ENCODE measurements at places on chromosomes 16 and 17.

- no peak for DNase-seq
These were observed 90.2 kb downstream of the VPS53 start for GRCh38 chr17:624341-624860.

DNA sequence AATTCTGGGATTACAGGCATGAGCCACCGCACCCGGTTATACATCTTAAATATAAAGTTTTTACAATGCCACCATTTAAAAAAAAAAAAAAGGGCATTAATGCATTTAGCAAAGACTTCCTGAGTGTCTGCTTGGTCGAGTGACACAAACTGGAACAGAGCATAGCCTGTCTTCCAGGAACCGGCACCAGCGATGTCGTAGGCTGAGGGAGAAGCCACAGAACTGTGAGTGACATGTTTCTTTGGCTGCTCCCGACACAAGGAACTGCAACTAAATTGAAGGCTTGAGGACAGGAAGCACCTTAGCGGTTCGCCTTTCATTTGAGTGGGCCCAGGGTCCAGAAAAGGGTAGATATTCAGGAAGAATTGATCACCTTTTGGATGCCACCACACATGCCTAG is 717.8 kb downstream of the MAF start:
- DNase-seq, result no peak

- peak; percentile 53 for DNase-seq
These were observed 586 bp downstream of the UBALD2 start for GRCh38 chr17:76265624-76266243.

- DNase-seq, result no peak
These were observed 754 bp downstream of the RAB11FIP4 start for GRCh38 chr17:31392002-31392855.

DNA sequence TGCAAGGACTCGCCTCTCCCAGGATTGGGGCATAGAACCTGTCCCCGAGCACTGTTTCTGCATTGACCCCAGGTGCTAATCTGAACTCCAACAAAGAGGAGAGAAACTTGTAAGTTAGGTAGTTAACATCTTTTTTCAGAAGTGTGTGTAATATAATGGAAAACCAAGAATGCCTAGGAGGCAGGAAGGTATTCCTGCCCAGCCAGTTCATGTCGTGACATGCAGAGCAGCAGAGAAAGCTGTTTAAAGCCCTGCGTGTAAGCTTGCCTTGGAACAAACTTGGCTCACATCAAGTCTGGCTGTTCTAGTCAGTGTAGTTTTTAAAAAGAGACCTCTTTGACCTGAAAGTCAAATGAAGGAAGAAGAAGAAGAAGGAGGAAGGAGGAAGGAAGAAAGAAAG is 2.1 kb upstream of the GNA13 start:
- no peak for DNase-seq

GRCh38 chr17:67322042-67322787 is 44.2 kb downstream of the PSMD12 start:
- DNase-seq, result no peak

GRCh38 chr17:39002991-39003715 is 36.0 kb upstream of the FBXO47 start:
- no peak for DNase-seq

GRCh38 chr17:79008666-79009387 is 737 bp downstream of the CANT1 start:
- DNase-seq, result no peak

DNA sequence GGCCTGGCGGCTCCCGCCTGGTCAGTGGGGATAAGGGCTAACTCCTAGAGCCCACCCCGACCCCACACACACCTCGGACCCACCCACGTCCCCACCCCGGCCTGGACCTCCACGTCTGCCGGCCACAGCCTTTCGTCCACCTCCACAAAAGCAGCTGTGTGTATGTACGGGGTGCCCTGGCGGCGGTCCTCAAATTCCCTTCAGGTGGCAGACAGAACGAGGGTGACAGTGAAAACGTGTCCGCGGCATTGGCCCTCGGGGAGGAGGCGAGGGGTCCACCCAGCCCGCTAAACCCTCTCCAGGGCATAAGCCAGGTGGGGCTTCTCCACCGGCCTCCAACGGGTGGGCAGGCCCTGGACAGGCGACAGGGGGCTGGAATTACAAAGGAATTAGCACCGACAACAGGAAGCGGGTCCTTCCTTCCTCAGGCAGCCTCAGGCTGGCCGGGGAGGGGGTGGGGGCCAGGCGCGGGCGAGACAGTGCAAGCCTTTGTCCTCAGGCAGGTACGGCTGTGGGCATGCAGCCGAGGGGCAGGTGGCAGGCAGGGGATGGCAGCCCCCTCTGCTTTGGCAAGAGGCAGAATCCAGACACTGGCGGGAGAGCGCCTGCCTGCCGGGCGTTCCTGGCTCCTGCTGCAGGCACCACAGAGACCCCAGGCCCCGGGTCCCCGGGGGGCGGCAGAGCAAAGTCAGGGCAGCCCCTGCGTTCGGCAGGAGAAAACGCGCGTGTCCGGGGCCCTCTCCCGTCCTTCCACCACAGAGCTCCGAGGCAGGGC is 12.3 kb upstream of the PITPNA start:
- DNase-seq, result no peak

DNA sequence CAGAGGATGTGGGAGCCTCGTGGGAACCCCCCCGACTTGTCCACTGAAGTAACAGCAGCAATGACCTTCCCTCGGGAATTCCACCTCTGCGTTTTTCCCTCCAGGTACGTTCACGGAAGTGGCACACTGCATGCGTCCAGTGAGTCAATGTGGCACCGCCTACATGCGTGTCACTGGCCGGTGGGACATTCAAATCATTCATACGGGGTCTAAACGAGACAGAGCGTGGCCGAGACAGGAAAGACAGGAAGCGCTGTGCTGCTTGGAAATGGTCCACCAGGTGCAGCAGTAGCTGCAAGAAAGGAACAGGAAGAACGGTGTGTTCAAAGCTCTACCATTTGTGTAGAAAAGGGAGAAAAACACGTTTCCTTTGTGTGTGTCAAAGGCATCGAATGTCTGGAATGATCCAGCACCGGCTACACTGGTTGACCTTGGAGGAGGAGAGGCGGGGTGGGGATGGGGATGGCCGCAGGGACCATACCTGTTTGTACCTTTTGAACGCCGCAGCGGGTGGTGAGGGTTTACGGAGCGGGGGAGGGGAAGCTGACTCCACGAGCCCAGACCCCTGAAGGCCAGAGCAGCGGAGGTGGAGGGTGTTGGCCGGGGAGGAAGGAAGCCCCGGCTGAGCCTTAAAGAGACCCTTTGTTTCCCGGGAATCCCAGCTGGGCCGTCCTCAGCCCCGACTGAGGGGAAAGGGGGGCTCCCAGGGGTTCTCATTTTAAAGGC is 1.7 kb upstream of the PGAP6 start:
- DNase-seq, result no peak

DNA sequence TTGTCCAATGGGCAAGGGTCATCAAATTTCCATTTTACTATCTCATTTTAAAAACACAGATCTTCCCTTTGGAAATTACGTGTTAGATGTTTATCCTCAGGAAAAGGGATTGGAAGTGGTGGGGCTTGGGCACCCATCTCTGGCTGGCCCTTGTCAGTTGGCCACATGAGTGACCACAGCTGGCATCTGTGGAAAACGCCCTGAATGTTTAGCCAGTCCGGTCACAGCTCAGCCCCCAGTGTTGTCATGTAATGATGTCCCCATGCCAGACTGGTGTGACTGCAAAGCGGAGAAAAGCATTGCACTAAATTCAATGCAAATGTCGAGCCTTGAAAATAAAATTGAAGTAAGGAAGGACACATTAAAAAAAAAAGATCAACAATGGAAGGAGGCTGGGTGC is 53.0 kb downstream of the TMC6 start:
- no peak for DNase-seq

- no peak for DNase-seq
These were observed 184.4 kb downstream of the AATF start for GRCh38 chr17:37133136-37133535.

DNA sequence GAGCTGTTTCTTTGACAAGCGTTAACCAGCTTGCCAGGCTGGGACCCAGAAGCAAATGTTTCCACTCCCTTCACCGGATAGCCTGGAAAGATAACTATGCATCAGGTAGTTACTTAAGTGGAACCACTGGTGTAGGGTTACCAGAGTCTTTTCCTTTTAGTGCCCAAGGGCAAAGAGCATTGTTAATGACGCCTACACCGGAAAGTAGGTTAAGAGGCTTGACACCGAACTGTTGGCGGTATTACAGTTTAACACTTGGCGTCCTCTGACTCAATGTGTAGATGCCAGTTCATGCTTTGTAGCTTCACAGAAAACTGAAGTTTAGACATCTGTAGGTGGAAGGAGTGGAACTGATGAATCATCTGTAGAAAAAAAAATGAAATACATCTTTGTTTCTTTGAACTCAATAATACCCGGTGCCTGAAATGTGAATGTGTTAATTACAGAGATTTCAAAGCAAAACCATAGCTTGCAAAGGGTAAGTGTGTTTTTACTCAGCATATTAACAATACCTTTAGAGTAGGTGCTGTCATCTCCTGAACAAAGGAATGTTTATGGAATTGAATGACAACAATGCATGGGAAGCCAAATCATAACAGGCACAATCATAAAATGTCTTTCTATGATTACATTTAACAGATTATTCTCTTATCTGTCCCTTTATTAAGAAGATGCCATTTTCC is 426.7 kb upstream of the SALL1 start:
- DNase-seq, result no peak

- DNase-seq, result no peak
These were observed 53.9 kb upstream of the ERN1 start for GRCh38 chr17:64183815-64184214.

GRCh38 chr17:73432624-73433190 is 120.9 kb upstream of the CDC42EP4 start:
- DNase-seq, result no peak

DNA sequence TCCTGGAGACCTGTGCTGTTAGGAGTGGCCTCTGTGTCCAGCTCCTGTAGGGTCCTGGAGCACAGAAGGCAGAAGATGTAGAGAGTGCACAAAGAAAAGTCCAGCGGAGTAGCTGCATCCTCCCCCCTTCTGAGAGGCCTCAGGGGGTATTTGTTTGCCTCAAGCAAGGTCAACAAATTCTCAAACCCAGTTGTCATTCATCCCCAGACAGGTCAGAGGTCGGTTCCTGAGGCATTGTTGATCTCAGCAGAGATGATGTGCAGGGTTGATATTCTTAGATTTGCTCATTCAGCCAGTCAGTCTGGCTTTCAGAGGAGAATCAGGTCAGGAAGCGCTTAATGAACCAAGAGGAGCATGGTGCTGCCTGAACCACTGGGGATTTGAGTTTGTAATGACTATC is 8.3 kb upstream of the RBFOX1 start:
- no peak for DNase-seq

DNA sequence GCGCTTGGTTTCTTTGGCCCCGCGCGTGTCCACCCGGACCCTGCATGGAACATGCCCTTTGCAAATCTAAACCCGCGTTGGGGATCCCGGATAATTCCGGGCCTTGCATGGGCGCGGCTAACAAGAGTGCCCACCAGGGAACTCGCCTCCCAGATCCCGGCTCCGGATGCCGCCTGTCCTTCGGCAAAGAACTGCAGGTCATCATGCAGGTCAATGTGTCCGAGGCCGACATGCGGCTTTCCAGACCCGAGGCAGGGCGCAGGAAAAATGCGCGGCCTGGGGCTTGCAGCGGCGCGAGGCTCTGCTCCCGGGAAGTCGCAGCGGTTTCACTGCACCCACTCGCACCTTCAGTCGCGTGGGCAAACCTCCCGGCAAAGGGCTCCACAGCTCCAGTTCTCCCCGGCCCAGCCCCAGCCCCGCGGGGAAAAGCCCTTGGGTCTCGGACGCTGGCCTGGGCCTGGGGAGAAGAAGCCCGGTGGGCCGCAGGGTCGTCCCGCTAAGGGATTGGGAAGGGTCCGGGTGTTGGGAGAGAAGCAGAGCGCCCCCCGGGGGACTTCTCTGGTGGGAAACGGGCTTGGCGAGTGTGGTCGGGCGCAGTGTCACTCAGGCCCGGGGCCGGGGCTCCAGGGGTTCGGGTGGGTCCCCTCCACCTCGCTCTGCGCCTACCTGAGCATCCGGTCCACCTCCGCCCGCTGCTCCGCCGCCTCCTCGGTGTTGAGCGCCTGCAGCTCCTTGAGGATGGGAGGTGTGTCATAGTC is 805 bp downstream of the HNF1B start:
- no peak for DNase-seq

- no peak for DNase-seq
These were observed 5.7 kb downstream of the KCNJ16 start for GRCh38 chr17:70080541-70081347.

GRCh38 chr17:82269882-82270500 is 3.5 kb downstream of the CSNK1D start:
- no peak for DNase-seq

DNA sequence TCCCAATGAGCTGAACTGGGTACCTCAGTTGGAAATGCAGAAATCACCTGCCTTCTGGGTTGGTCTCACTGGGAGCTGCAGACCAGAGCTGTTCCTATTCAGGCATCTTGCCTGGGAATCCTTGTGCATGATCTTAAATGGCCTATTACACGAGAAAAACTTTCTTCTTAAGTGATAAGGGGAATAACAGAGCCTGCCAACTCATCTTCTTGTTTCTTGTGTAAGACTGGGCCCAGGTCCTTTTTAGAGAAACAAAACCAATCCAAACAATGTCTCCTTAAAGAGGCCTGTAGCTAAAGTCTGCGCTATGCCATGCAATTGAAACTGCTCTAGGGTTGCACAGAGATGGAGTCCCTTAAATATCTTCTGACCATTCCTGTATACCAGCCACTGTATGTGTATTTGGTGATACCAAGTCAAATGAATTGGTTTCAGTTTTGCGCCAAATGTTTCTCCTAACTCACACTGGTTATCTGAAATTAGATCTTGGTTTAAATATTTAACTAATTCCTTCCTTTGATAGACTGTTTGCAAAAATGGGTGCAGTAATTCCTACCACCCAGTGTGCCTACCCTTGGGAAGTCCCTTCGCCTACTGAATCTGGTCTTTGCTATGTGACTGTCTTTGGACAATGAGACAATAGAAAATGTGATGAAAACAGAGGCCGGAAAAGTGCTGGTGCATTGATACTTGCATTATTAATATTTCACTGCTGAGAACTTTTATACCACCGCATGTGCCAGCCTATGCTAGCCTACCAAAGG is 6.5 kb upstream of the CCL23 start:
- no peak for DNase-seq

DNA sequence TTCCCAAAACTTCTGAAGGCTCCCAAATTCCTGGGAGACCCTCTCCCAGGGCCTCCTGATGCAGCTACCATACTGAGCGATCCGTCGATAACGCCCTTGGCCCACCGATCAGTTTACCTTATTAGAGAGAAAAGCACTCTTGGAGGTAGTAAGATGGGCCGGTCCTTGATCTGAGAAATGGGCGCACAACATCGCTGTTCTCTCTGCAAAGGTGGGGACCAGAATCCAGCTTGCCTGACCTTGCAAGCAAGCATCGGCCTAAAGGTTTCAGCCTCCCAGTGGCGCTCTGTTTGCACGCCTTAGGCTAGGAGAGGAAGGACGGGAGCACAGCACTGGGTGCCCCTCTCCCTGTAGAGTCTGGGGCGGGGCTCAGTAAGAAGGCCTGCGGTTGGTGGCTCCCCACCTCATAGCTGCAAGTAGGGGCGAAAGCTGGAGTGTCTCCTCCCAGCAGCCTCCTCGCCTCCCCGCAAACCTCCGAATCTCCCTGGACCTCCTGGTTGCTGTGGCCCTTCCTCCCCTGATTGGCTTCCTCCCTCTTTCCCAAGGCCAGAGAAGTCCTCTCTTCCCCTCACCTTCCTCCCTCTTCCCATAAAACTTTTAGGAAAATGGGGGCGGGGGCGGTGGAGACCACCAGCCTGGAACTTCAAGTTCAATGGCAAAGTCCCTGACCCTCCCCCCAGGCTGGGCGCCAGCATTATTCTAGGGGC is at the start of gene PRAC1:
Gene PRAC1, minus strand, starts transcription at position 318 of the 707 bp plus-strand sequence. Its CDS starts 126 bp downstream, at position 192.
- no peak for DNase-seq

- DNase-seq, result no peak
These were observed 360.0 kb upstream of the CDH5 start for GRCh38 chr16:66006485-66006884.

GRCh38 chr16:85514295-85514597 is 98.9 kb upstream of the GSE1 start:
- DNase-seq, result no peak

All from C1 segment of cervical spinal cord (tissue), 14 donors.